NCI-H526 treated with DMSO at 0.1 percent for 48 hours (cell line): ENCODE measurements at places on chromosomes 7 and 10.

DNA sequence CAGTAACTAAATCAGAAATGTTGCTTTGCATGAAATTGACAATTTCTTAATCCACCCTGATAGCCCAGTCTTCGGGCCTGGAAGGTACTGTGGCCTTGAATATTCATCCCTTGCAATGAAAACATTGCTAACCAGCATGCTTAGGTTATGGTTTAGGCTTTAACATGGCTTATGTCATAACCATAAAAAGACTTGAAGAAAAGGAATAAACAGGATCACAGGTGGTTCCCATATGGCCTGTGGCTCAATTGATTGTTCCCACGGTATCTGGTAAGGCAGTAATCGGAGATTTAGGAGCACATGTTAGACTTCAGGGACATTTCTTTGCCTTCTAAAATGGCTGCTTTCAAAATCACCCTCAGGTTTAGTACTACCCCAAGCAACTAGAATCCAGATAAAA, 139.5 kb downstream of the ST7 start:
- no peak for DNase-seq

GRCh38 chr10:122435212-122435827, 19.1 kb upstream of the ARMS2 start:
- no peak for DNase-seq

- no peak for DNase-seq
Observed at GRCh38 chr10:44435196-44435595, 50.3 kb upstream of the CXCL12 start.

- no peak for DNase-seq
Observed at GRCh38 chr7:68691261-68692216, 906.7 kb upstream of the AUTS2 start.

- no peak for DNase-seq
Observed at GRCh38 chr7:108028111-108028510, 25.1 kb upstream of the LAMB1 start.

GRCh38 chr7:35015346-35015859, 21.9 kb downstream of the DPY19L1 start:
- no peak for DNase-seq

GRCh38 chr10:124450783-124451057, 885 bp upstream of the NKX1-2 start:
- DNase-seq: no peak

GRCh38 chr7:93945756-93946535, 24.4 kb downstream of the GNG11 start:
- DNase-seq: no peak

DNA sequence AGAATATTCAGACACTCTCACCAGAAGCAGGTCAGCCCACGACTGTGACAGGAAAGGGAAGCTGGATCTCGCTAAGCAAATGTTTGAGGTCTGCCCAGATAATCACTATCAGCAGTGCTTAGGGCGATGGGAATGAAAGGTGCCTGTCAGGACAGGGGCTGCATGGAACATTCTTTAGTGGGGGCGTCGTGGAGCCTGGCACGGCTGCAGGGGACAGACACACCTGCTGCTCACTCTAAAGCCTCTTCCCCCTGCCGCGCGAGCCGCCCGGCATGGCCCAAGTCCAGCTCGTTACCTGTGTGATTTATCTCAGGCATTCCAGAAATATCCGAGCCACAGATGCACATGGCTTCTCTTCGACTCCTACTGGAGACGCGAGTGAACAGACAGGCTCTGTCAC, 235.5 kb downstream of the GLRX3 start:
- DNase-seq: no peak

DNA sequence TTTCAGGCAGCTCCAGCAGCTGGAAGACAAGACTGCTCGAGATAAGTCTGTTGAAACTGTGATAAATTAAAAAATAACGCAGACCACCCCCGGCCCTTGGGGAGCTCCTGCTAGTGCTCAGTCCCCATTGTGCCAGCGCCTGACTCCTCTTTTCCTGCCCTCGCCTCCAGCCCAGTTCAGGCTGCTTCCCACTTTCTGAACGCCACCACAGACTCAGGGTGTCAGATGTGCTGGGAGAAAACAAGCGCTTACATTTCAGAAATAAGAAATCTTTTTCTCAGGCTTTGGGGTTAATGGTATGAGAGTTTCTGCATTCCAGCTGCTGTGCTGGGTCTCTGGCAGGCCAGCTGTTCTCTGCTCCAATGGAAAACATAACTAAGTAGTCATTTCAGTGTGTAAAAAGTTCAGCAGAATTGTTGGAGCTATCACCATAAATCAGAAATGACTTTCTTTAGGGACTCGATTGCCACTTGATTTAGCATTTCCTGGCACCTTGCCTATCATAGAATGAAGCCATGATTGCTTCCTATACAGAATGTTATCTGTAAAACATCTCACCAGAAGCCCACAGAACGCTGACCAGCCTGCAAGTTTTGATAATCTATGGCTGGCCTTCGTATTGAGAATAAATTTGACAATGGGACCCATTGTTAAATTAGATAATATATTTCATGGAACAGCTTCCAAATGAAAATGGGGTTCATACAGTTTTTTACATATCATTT, 257.0 kb upstream of the ZNF32 start:
- no peak for DNase-seq

DNA sequence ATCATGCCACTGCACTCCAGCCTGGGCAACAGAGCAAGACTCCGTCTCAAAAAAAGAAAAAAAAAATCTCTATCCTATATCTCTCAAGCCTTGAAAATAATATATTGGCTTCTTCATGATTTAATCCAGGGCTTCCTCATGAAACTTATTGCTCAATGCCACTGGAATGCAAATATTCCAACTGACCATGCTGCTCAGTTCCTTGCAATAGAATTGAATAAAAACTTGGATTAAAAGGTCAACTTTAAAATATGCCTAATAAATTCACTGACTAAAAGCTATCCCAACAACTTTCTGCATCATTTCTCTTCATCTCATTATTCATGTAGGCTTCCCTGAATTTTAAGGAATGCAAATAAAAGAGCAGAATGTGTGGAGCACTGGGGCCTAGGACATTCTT, 42.1 kb upstream of the NOBOX start:
- no peak for DNase-seq

- DNase-seq: no peak
Observed at GRCh38 chr10:32360884-32361283, 13.9 kb upstream of the EPC1 start.

- peak; percentile 50 for DNase-seq
Observed at GRCh38 chr7:106071356-106071998, 40.6 kb downstream of the SYPL1 start.

- DNase-seq: no peak
Observed at GRCh38 chr7:128162666-128163065, 78.4 kb upstream of the LEP start.

DNA sequence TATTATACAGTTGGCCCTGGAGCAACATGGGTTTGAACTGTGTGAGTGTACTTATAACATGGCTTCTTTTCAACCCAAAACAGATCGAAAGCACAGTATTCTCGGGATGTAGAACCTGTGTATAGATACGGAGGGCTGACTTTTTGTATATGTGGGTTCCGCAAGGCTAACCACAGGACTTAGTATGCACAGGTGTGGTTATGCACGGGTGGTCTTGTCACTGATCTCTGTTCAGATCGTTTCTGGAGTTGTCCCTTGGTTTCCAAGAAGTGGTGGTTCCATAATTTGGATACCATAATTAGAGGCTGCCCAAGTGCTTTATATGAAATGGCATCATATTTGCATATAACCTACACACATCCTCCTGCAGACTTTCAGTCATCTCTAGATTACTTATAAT, 10.9 kb upstream of the BHLHA15 start:
- DNase-seq: peak; percentile 83

- DNase-seq: no peak
Observed at GRCh38 chr10:114550756-114551635, 107.1 kb downstream of the ABLIM1 start.

DNA sequence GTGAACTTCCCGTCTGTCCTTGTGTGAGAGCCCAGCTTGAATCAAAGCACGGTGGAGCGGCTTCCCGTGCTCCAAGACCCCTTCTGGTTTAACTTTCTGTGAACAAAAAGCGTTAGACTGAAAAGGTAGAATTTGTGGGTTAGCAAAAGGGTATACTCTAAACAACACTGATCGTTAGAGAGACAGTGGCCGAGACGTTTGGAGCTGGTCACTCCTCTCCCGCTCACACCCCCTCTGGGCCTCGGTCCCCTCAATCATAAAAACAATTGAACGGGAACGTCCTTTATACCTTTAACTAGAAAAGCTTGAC, 502 bp downstream of the PRKRIP1 start:
- no peak for DNase-seq

DNA sequence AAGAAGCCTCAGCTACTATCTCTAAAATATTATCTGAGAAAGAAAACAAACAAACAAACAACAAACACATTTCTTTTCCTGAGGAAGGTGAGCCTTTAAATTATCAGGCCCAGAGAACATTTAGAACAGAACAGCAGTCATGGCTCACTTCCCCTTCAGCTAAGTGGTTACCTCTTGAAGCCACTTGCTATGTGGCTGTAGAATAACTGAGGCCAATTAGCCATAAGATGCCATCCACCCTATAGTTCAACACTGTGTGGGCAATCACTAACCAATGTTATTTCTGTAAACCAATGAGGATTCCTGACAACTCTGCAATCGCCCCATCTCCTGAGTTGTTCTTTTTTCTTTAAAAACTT, 3.7 kb upstream of the UPP1 start:
- DNase-seq: no peak

GRCh38 chr10:88071879-88072278, 208.5 kb downstream of the PTEN start:
- DNase-seq: no peak

GRCh38 chr10:114024876-114025610, 18.6 kb upstream of the ADRB1 start:
- DNase-seq: no peak

- no peak for DNase-seq
Observed at GRCh38 chr10:57960406-57960805, 307.3 kb downstream of the IPMK start.

DNA sequence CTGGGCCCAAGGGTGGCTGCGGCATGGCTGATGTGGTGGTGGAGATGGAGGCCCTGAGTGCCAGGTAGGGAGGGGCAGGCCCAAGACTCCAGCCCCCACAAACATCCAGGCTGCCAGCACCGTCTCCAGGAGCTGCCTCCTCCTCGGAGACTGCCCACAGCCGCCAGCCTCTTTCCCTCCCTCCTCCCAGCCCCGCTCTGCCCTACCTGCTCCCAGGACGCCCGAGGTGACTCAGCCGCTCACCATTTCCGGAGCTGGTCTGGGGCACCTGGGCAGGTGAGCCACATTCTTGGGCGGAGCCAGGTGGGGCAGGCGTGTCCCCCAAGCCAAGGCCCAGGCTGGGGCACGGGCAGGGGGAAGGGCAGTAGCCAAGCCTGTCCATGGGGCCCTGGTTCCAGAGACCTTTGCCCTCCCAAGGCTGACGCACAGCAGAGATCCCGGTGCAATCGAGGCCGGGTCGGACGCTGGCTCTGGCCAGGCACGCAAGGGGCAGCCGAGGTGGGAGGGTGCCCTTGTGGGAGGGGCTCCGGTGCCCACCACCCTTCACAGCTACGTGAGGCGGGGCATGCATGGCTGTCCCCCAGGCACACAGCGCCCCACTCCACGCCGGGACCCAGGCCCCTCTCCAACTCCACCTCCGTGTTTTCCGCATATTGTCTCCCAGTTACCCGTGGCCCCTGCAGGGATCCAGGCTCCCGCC, 8.8 kb downstream of the ADAP1 start:
- DNase-seq: no peak

- no peak for DNase-seq
Observed at GRCh38 chr7:113800826-113801225, 118.0 kb downstream of the PPP1R3A start.

DNA sequence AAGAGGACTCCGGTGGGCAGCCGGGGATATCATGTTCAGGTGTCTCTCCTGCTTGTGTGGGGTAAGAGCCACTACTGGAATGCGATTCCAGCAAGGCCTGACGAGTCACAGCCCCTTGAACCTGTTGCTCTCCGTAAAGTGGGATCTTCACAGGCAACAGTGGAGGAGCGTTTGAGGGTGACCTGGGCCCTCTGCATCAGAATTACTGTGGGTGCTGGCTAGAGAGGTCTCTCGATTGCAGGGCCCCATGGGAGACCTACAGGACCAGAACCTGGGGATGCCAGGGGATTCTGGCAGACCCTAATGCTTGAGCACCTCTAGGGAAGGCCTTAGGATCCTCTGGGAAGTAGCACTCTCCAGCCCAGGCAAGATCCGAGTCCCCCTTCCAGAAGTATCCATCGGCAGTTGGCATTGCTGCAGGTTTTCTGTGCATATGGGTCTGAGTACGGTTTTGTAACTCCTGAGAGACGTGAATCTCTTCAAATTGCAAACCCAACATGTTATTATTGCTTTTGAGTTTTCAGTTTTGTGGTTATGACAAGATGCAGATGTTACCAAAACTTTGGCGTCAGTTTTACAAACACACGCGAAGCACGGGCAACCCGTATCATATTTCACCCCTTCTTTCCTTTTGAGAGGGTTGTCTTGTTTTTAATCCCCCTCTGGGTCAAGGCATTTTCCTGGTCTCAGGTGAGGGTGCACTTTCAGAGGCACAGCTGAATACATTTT, 4.6 kb downstream of the MGMT start:
- no peak for DNase-seq

DNA sequence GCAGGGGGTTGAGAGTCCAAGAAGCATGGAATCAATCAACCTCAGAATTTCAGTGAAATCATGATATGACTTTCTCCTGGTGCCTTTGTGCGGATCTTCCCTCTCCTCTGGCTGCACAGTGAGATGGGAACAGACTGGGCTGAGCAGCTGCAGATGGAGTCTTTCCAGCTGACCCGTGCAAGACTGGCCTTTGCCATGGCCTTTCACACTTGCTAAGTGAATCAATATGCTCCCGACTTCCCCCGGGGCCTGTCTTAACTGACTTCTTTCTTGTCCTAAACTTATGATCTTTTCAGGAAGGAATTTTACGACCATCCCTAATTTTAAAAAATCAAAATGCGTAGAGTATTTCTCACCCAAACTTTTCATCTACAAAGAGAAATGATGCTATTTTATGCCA, 469.9 kb downstream of the GALNT17 start:
- no peak for DNase-seq

DNA sequence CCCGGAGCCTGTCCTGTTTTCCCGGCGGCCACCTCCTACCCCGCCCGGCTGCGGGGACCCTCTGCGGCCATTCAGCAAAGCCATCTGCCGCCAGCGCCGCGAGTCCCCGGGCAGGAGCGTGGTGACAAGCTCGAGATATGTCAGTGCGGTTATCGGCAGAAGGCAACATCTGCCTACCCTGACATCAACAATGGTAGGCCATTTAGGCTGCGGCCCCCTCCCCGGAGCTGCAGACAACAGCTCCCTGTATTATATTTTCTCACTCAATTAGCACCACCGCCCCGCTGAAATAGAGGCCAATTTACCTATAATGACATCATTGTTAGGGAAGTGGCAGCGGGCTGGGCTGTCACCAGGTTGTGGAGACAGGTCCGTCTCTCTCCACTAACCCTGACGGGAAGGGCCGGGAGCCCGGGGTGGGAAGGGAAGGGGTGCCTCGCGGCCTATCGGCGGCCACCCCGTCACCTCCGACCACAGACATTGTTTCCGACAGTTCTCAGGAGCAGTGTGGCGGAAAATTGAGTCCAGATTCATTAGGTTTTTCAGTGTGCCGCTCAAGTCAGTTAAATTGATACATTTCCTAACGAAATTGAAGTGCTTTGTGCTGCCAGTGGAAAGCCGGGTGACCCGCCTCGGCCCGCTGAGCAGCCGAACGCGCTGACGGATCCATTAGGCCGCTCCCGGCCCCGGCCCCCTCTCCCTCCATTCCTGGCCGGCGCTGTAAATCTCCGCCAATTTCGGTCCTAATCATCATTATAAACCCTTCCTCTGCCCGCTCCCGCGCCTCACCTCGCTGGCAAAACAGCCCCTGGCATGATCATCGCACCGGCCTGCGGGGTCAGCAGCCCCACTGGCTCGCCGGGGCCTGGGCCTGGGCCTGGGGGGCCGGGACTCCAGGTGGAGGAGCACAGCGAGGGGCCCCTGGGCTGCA, 43.0 kb downstream of the UNCX start:
- no peak for DNase-seq
